GF-D8 (cell line): ENCODE measurements at places on chromosomes 1 and 21.
A peak's percentile ranks its signal among the peaks of the same experiment; 100 is the strongest.

DNA sequence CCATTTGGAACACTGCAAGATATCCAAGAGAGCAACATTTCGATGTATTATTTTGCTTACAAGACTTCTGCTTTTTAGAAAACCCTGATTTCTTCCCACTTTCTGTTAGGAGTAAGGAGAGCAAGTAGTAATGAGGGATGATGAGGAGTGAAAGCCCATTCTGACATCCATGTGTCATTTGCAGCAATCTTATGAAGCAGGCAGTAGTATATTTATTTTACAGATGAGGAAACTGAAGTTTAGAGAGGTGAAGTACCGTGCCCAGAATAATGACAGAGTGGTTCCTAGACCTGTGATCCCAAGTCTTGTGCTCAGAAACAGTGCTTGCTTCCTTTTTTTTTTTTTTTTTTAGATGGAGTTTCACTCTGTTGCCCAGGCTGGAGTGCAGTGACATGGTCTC, 7.1 kb upstream of the ZSCAN20 start:
- no peak for DNase-seq

GRCh38 chr1:230087717-230088105, 20.7 kb downstream of the GALNT2 start:
- DNase-seq: no peak

DNA sequence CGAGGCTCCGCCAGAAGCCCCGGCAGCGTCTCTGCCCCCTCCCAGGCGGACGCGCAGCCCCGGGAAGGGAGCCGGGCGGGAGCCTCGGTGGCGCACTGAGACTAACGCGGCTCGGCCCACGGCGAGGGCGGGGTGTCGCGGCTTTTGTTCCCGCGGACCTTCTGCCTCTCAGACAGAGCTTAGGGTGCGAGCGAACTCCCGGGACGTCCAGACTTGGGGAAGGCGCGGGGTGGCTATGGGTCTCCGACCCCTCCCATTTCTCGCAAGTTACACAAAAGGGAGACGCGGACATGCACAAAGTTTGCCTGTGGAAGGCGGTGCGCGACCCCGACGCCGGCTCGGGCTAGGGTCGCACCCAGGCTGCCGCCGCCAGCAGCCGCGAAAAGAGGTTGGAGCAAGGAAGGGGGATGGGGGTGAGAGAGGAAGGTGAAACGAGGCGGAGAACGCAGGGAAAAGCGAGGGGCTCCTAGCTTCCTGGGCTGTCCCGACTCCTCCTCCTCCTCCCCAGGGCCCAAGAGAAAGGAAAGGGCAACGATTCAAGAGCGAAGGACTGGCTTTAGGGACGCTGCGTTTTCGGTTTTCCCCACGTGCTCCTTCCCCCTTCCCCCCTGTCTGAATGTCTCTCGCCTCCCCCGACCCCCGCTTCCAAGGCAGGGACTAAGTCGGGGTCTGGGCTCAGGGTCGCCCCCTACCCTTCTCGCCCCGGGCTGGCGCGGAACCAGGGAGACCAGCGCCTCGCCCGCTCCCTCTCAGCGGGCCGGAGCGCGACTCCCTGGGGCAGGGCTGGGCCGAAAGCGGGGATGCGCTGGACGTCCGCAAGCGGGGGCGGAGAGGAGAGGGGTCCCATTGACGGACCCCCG, 729 bp downstream of the APP start:
- peak; percentile 18 for DNase-seq

- no peak for DNase-seq
Measured at GRCh38 chr1:165325460-165326203, 30.9 kb downstream of the LMX1A start.

GRCh38 chr21:38668541-38668940, 137.2 kb upstream of the ETS2 start:
- no peak for DNase-seq

DNA sequence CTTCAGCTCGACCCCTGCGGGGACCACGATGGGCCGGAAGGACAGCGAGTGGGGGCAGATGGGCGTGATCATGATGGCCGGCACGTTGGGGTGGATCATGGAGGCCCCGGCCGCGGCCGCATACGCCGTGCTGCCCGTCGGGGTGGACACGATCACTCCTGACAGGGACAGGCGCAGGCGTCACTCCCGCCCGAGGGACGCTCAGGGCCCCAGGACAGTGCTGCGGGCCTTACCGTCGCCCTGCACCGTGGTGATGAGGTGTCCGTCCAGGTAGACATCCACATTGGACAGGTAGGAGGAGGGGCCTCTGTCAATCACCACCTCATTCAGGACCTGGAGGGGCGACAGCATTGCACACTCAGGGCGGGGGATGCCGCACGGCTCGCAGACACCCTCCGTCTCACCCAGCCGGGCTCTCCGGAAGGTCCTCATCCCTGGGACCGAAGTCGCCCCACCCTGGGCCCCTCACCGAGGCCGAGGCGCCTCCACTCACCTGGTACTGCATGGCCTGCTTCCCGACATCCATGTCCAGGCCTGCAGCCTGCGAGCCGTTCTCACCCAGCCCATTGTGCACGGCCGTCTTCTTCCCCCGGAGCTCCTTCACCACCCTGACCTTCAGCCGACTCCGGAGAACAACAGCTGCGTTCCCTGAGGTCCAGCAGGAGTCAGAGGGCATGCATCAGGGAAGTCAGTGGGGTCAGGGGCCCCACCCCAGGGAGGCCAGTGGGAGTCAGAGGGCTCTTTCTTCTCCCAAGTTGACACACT, 24.0 kb downstream of the NADK start:
- no peak for DNase-seq

DNA sequence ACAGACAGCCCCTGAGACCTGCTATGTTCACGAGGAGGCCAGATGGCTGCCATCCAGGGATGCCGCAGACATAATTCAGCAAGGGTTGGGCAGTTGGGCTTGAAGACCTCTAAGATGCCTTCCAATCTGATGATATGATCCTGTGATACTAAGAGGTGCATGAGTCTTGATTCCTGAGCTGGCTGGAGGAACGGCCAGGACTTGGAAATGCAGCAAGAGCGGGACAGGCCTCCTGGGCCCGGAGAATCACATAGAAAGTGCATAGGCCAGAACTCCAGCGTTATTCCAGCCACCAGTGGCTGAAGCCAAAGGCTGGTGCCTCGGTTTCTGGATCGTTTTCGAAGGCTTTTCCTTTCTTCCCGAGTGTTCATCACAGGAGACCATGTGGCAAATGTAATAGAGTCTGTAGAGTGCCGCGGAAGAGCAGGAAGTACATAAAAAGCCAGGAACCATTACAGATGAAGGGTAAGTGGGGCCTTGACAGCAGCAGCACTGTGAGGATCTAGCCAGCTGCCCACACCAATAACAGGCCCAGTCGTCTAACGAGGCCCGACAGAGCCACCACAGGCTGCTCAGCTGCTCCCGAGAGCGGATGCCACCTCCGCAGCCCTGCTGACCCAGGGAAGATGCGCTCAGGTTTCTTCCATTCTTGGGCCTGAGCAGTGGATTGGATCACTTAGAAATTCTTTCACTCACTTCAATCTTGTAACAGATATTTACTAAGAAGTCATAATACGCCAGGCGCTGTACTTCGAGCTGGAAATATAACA, 14.0 kb upstream of the LHX4 start:
- DNase-seq: no peak

- no peak for DNase-seq
Measured at GRCh38 chr21:34536820-34537219, 24.8 kb upstream of the KCNE1 start.

GRCh38 chr1:16720351-16721223, 19.7 kb upstream of the RNU1-4 start:
- no peak for DNase-seq

GRCh38 chr21:33801424-33802405, 113.9 kb downstream of the ATP5PO start:
- peak; percentile 82 for DNase-seq

DNA sequence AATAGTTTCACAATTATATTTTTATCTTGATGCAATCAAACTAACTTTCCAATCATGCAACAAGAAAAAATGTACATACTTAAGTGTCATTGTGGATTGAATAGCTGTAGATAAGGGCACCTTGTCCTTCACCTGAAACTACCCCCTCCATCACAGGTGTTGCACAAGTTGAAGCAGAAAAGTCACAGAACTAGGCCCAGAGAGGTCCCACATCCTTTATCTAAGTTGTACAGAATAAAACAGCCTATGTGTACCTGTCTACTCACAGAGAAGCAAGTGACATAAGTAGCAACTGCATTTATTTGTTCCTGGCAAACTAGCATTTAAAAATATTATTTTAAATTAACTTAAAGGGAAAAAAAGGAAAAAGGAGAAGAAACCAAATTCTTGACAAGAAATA, 256.8 kb downstream of the FAF1 start:
- DNase-seq: no peak

DNA sequence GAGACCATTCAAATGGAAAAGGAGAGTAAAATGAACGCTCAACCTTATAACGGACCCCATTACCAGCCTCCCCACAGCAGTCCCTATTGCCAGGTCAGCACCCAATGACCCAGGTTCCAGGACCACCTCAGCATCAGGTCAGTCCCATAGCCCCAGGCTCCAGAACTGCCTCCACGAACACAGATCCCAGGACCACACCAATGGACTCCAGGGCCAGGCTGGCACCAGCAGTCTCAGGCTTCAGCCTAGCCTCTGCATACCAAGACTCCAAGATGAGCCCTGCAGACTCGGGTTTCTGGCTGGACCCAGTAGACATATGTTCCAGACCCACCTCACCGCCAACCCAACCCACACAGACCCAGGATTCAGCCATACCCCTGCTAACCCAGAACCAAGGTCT, 625.0 kb upstream of the RGS18 start:
- no peak for DNase-seq

DNA sequence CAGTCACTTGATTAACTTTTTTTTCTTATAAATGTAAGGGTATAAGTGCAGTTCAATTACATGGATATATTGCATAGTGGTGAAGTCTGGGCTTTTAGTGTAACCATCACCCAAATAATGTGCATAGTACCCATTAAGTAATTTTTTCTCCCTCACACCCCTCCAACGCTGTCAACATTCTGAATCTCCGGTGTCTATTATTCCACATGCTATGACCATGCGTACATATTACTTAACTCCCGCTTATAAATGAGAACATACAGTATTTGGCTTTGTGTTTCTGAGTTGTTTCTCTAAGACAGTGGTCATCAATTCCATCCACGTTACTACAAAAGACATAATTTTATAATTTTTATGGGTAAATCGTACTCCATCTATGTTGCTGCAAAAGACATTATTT, 1191.1 kb downstream of the NCAM2 start:
- no peak for DNase-seq

DNA sequence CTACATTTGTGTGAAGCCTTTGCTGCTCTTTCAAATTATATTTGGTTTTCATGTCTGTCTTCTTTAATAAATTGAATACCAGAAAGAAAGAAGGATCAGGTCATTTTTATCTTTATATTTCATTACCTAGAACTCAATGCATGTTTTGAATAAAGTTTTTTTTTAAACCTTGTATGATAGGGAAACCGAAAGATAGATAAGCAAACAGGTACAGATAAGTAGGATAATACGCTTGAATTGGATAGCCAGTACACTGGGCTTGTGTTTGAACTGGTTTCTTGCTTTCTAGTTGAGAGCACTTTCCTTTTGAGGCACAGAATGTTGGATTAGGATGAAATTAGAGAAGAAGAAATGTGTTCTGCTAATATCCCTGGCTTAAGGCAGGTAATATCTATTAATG, 46.9 kb downstream of the PKN2 start:
- DNase-seq: no peak

GRCh38 chr21:41769111-41769510, 2.3 kb upstream of the RIPK4 start:
- no peak for DNase-seq

- no peak for DNase-seq
Measured at GRCh38 chr21:9008636-9009035, 1512.7 kb upstream of the TPTE start.

- DNase-seq: no peak
Measured at GRCh38 chr1:61776091-61776490, 33.8 kb downstream of the PATJ start.

DNA sequence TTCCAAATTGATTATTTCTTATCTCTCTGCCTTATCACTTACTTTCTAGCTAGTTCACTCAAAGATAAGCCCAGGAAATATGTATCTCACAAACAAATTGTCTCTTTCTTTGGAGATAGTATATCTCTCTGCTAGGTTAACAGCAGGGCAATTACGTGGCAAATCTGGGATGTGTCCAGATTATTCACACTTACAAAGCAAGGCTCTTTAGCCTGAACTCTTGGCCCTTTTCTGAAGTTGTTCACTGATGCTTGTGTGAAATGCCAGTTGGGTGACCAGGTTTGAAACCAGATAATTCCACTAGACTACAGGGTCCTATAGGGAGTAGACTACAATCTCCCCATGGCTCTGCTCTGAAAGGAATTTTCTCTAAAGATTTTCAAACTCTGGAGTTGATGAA, 30.8 kb upstream of the FAM78B start:
- DNase-seq: no peak

GRCh38 chr1:196376630-196377328, 231.5 kb downstream of the KCNT2 start:
- no peak for DNase-seq

GRCh38 chr1:18651713-18652112, 21.1 kb downstream of the PAX7 start:
- DNase-seq: no peak

GRCh38 chr1:155070158-155070621, 6.7 kb downstream of the EFNA4 start:
- DNase-seq: no peak

DNA sequence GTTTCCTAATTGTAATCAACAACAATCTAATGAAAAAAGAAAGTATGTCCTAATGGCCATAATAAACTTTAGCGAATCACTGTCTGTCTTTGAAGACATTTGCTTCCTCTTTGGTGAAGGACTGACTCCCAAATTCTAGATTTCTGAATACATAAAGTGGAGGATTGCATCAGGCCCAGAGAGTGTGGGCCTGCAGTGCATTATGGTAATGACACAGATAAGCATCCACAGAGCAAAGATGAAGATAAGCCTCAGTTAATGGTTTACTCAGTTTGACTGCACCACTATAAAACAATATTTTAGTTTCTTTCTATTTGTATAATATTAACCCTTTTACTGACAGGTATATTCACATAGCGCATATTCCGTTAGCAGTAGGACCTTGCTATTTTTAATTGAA, 365.5 kb downstream of the KCTD3 start:
- DNase-seq: no peak

DNA sequence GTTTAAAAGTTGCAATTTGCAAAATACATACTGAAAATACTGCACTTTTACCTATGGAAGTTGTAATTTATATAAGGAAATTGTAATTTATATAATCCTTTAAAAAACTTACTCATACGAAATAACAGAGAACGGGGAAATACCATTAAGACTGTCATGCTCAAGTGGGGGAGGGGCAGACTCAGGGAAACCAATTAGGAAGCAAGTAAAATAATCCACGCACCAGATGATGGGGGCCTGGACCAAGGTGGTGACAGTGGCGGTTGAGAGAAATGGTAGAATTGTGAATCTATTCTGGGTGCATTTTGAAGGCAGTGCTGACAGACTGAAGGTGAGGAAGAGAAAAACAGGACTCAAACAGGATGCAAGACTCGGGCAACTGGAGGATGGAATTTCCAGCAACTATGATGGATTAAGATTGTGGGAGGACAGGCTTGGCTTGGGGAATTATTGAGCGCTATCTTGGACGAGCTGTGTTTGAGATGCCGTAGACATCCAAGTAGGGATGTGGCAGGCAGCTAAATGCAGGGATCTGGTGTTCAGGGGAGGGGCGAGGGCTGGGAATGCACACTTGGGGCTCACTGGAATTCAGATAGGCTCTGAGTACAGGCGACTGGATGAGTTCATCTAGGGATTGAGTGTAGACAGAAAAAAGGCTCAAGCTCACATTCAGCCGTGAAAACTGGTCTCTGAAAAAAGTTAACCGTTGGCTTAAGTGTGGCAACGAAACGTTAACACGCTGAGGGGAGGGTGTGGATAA, 977 bp downstream of the LCA5L start:
- no peak for DNase-seq
